ENCODE measurements at places on chromosomes 7 and 10. TPM values are rescaled to one million over a fixed set of nuclear protein-coding genes. Genes with fewer than 3 reads are reported as not detected.

Gene PIP
- total RNA-seq = 12.6 TPM

Gene ITGB8
- total RNA-seq = 8.0 TPM

Gene TET1
- total RNA-seq = 1.8 TPM

DNA sequence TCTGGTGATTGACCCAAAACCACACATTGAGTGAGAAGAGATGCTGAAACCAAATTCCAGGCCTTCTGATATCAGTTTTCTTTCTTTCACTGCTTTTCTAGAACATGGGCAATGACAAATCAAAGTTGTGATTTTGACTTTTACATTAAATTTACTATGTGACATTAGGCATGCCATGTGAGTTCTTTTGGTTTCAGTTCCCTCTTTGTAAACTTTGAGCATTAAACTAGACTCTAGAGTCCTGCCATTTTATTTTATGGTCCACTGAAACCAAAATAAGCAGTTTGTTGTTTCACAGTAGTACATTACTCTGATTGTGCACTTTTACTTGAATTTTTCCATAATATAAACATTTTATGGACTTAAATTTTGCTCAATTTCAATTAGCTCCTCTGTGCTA lies 381.1 kb upstream of the SEMA3D start:
- no peak for DNase-seq
- H3K27ac ChIP-seq = no peak overlapping the region

- H3K27ac ChIP-seq = no peak overlapping the region
- no peak overlapping the region for H3K4me3 ChIP-seq
- no peaks in the 10 kb centered on the region for H3K36me3 ChIP-seq
- peaks cover 95% of the 10 kb centered on the region for H3K27me3 ChIP-seq
- no peak for DNase-seq
- peaks cover 11% of the 10 kb centered on the region for H3K4me1 ChIP-seq
These were observed 21.3 kb upstream of the VAX1 start for GRCh38 chr10:117159390-117159789.

- H3K4me1 ChIP-seq = peaks cover 39% of the 10 kb centered on the region
- no peak for DNase-seq
- peaks cover 45% of the 10 kb centered on the region for H3K36me3 ChIP-seq
- H3K27me3 ChIP-seq = no peaks in the 10 kb centered on the region
- H3K4me3 ChIP-seq = no peak overlapping the region
These were observed 125.6 kb downstream of the FAM53B start for GRCh38 chr10:124618470-124619073.

GRCh38 chr7:121436688-121437087 lies 40.6 kb upstream of the FAM3C start:
- H3K27me3 ChIP-seq = no peaks in the 10 kb centered on the region
- H3K36me3 ChIP-seq = no peaks in the 10 kb centered on the region
- H3K4me3 ChIP-seq = no peak overlapping the region
- no peak overlapping the region for H3K27ac ChIP-seq
- H3K4me1 ChIP-seq = peaks cover 12% of the 10 kb centered on the region
- DNase-seq = no peak

DNA sequence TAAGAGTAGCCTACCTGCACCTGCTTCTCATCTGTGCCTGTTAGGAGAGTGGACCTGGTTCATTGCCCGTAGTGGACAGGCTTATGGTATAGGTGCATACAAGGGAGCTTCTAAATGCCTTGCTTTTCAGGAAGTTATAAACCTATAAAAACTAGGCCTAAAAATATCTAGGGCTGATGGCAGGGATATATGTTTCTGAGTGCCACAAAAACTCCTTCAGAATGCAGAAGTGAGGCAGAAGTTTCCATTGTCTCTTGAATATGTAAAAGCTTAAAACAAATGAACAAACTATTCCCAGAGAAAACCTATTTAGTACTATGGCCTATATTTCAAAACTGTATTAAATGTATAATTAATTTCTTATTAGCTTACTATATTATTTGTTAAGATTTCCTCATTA lies 91.8 kb downstream of the RNLS start:
- no peak overlapping the region for H3K27ac ChIP-seq
- no peaks in the 10 kb centered on the region for H3K4me1 ChIP-seq
- no peak overlapping the region for H3K4me3 ChIP-seq
- no peaks in the 10 kb centered on the region for H3K27me3 ChIP-seq
- no peaks in the 10 kb centered on the region for H3K36me3 ChIP-seq

- no peaks in the 10 kb centered on the region for H3K4me1 ChIP-seq
- H3K27ac ChIP-seq = no peak overlapping the region
- H3K27me3 ChIP-seq = no peaks in the 10 kb centered on the region
- no peak overlapping the region for H3K4me3 ChIP-seq
These were observed 1180.6 kb upstream of the AUTS2 start for GRCh38 chr7:68417659-68418058.
